ENCODE measurements at places on chromosomes 3 and 15.

GRCh38 chr3:48299746-48300712 is 33.4 kb downstream of the SPINK8 start:
- DNase-seq, result peak; percentile 61

GRCh38 chr3:168139947-168140346 is 44.2 kb upstream of the GOLIM4 start:
- no peak for DNase-seq

- DNase-seq, result no peak
These were observed 161.8 kb upstream of the NAALADL2 start for GRCh38 chr3:174697310-174697709.

DNA sequence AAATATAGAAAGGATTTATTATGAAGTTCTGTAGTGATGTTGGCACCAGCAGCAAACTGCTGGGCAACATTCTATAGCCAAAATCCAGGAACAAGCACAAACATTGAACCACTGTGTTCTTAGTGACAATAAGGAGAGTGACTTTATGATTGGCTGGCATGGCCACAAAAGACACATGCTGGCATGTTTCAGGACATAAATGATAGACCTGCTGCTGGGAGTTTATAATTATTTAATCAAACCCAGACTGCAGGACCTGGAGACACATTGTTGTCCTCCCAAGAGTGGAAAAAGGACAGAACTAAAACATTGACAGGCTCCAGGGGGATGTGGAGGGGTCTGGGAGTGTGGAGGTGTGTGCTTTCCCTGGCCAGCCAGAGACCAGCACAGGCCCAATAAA is 255.3 kb upstream of the LRTM1 start:
- DNase-seq, result no peak

- DNase-seq, result no peak
These were observed 282.0 kb upstream of the VEPH1 start for GRCh38 chr3:157785102-157785826.

DNA sequence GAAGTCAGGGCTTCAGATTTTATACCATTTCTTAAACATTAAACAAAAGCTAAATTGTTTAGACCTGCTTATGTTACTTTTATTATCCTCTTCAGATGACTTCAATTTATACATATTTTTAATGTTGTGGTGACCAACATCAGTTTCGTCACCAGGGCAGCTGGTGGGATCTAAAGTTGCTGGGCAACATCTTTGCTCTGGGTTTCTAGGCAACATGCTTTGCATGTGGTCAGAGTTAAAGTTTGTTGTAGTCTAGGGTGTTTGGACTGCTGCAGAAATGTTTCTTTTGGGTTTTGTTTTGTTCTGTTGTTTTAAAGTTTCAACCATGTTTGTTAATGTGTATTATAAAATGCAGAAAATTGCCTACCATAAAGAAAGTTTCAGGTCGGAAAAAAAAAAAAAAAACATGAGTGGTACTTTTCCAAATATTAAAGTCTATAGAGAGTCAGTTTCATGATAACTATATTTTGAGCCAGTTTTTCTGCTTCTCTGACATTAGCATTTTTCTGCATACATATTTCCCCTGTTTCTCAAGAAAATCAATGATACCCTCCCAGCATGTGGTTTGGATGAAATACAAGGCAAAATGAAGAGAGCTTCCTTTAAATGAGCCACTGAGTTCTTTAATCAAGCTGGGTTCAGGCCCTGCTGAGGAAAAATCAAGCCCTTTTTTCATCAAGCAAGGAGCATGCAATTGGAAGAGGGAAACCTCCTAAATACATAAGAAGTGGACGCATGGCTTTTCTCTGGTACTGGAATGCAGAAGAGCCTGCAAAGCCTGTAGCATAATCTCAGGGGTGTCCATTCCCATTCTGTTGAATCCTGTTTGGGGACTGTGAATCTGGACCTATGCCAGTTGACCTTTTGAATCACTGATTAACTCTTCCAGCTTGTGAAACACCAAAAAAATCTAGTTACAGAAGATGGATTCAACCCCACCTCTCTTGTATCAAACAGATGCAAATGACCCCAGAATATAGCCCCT is 35.0 kb upstream of the VGLL3 start:
- DNase-seq, result no peak

GRCh38 chr3:64756398-64756986 is 68.7 kb upstream of the ADAMTS9 start:
- DNase-seq, result no peak

DNA sequence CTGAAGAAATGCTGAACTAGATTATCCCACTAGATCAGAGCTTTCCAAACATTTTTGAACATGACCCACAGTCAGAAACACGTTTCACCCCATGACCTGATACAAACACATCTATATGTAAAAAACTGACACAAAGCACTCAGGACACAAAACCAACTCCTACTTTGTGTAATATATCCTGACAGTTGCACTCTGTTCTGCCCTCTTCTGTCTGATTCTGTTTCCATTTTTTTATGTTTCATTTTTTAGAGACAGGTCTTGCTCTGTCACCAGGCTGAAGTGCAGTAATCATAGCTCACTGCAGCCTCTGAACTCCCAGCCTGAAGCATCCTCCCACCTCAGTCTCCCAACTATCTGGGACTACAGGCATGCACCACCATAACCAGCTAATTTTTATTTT is 15.8 kb upstream of the RFTN1 start:
- DNase-seq, result no peak

GRCh38 chr3:58667229-58667628 is 655 bp upstream of the FAM3D start:
- DNase-seq, result no peak

- DNase-seq, result no peak
These were observed 839.8 kb downstream of the NTRK3 start for GRCh38 chr15:87416591-87417257.

DNA sequence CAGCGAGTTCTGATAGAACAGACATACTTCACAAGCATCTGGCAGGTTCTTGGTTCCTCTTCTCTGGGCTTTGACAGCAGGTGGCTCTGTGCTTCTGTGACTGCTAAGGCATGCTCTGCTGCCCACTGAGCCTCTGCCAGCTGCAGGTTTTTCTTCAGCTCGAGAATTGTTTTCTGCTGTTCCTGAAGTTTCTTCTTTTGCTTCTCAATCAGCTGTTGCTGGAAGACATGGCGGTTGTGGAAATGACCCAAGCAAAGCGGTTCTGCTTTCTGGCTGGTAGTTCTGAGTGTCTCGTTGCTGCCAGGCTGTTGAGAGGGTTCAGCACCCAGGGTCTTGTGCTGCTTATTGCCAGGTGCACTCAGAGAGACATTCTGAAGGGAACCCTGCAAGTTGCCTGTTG is 50.8 kb downstream of the CCDC191 start:
- no peak for DNase-seq

- no peak for DNase-seq
These were observed 110.6 kb upstream of the MEF2A start for GRCh38 chr15:99454941-99455788.

GRCh38 chr3:156183396-156183795 is 63.0 kb downstream of the KCNAB1 start:
- DNase-seq, result no peak

GRCh38 chr15:68433551-68433950 is 1.6 kb upstream of the ITGA11 start:
- DNase-seq, result no peak

DNA sequence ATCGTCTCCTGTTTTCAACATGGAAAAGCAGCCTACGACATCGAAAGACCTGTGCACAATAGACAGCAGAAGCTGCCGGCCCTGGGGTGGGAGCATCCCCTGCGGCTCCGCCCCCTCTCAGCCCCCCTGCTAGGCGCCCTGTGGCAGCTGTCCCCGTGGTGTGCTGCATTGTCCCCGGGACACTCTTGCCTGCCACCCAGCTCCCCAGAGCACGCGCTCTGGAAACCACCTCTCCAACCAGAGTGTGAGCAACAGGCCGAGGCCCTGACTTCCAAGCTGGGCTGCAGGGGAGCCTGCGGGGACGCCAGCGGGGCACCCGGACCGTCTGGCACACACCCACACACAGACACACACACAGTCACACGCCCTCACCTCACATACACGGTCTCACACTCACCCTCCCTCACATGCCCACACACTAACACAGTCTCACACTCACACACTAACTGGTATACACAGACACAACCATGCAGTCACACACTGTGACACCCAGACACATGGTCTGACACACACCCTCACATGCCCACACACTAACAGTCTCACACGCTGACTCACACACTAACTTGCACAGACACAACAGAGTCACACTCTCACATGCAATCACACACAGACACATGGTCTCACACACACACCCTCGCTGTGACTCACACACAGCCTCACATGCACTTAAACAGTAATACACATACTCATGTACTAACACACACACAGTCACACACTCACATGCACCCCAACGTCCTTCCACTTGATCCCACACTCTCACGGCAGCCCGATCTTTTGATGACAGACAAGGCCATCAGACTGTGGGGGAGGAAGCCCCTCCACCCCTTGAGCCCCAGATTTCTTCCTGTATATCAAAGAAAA is 94.7 kb downstream of the OCA2 start:
- DNase-seq, result no peak

GRCh38 chr3:188578576-188579363 is 424.8 kb downstream of the LPP start:
- no peak for DNase-seq

DNA sequence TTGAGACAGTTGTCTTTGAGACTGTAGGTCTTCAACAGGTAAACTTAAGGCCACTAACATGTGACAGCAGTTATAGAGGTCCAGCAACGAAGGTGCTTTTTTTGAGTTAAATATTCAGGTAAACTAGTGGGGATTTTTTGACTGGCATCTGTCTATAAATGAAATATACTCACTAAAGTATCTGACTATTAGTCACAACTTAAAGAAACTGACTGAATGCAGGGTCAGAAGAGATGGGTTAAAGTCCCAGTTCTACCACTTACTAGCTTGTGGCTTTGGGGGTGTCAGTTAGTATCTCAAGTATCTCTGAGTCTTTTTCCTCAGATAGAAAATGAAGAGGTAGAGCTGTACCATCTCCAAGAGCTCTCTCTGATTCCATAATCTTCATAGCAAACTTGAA is 18.0 kb downstream of the MIX23 start:
- DNase-seq, result no peak

DNA sequence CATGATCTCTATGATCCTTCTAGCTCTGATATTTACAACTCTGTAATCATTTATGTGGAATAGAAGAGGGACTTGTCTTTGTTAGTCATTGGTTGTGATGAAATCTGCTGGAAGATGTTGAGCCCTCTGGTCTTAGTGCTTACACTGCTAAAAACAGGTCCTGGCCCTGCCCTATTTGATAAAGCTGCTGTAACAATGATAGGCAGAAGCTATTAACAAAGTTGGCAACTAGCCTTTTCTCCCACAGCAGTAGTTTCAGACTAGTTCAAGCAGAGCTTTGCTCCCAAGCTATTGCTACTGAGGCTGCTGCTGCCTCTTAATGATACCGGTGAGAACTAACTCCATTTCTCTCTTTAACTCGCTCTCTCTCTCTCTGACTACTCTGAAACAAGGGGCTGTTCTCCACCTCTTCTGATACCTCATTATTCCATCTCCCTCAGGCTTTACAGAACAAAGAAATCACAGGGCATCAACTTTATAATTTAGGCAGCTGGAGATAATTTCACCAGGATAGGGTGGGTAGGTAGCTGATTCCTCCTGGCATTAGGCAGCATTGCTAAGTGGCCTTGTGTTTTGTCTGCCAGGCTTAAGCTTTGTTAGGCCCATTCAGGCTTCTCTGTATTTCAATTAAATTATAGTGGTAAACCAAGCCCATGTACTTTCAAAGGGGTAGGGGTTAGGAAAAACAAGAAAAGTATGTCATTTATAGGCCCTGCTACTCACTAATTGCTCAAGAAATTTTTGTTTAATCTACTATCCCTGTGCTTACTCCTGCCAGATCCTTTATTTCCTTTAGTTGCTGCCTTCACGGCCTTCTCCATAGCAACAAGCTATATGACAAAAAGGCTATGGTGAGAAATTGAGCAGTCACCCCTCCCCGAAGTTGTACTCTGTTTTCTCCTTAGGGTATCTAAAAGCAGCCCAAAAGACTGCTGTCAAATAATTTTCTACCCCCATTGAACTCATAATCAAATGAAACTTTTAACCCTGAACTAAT is 139.6 kb downstream of the RBPMS2 start:
- DNase-seq, result no peak

DNA sequence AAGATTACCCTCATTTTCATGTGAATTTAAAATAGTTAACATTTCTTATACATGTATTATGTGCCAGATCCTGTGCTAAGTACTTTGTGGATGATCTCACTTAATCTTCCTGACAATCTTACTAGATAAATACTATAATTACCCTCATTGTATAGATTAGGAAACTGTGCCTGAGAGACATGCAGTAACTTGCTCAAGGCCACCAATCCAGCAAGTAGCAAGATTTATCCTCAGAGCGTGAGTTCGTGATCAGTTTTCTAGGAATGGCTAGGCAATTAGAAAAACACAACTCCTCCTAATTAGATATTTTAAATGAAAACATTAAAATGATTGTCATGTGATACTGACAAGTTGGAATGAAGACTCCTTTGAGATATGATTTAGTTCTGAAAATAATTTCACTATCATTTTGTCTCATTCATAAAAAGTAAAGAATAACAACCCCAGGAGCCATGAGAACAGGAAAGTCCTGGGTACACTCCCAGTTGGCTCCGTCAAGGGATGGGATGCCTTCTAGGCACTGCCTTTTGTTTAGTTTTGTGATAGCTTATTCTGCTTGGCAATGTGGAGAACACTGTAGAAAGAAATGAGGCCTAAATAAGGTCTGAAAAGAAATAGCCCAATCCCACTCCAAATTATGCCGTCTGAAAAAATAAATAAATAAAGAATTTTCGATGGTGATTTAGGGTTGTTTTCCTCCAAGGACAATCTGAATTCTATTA is 61.3 kb downstream of the FBN1 start:
- no peak for DNase-seq

GRCh38 chr3:73028803-73029202 is 32.2 kb downstream of the PPP4R2 start:
- no peak for DNase-seq

DNA sequence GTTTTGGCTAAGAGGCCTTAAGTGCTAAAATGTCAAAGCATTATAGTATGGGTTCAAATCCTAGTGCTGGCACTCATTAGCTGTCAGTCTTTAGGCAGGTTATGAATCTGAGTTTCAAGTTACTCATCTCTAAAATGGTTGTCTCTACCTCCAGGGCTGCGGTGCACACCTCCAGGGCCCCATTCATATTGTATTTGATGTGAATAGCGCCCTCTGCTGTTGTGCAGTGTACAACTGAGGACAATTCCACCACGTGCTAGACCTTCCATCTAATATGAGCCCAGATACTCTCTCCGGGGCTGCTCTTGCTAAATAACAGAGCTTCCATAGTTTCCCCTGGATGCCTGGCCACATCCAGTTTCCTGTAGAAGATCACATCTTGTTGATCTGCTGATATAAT is 54.3 kb downstream of the OXNAD1 start:
- DNase-seq, result no peak

DNA sequence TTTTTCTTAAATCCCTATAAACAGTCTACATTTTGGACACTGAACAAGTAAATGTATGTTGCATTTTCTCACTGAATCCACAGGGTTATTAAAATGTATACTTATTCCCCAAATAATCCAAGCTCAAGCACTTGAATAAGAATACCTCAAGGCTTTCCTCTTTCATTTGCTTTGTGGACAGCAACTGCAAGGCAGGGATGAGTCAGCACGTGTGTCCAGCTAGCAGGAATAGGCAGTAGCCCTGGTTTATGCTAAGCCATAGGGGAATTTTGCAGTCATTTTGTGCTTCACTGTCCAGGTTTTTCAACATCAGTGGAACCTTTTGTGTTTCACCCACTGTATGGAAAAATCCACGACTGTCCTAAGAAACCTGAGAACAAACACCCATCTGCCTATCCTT is 96.7 kb upstream of the KCNMB2 start:
- no peak for DNase-seq

- DNase-seq, result no peak
These were observed 39.0 kb downstream of the CYP19A1 start for GRCh38 chr15:51299187-51300015.
